ENCODE measurements at places on chromosomes 5 and 9.

GRCh38 chr5:464843-465590 lies 22.0 kb downstream of the EXOC3 start:
- no peak for DNase-seq

DNA sequence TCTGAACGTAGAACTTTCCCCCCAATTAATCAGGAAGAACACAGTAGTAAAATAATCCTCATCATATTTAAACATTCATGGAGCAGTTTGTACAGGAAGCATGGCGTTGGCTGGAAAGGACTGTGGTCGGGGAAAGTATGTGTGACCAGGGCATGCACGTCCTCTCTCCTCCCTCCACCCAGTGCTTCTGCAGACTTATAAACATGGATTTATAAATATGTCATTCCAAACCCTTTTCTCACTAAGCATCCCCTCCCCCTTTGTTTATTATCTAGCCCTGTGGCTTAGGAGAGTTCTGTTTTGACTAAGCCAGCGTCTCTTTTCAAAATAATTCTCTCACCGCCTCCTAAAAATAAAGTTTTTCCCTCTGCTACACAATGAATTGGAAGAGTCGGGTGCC lies 70.4 kb upstream of the DAP start:
- no peak for DNase-seq

DNA sequence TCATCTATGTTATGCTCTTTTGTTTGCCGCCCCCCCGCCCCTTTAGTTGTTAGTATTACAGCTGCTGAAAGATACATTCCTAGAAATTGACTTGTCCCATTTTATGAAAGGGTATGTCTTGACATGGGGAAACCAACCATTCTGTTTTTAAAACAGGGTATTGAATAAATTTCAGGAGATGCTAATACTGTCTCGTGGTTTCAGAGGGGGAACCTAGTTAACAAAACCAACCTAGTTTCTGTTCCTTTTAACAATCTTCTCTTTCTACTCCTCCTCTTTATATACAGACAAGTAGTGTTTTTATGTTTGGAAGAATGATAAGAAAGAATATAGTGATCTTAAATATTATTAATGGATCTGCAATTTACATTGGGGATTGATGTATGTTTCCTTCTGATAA lies 3.5 kb downstream of the PIP5K1B start:
- no peak for DNase-seq

DNA sequence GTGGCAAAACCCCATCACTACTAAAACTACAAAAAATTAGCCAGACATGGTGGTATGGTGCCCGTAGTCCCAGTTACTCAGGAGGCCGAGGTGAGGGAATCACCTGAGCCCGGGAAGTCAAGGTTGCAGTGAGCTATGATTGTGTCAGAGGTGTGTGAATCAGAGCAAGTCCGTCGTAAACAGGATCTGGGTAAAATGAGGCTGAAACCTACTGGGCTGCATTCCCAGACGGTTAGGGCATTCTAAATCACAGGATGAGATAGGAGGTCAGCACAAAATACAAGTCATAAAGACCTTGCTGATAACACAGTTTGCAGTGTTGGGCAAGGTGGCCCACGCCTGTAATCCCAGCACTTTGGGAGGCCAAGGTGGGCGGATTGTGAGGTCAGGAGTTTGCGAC lies 1.9 kb upstream of the CLTB start:
- no peak for DNase-seq

GRCh38 chr5:68446487-68446894 lies 230.9 kb downstream of the PIK3R1 start:
- no peak for DNase-seq
